B cell (primary cell): ENCODE measurements at places on chromosomes 1 and 21.

GRCh38 chr1:9183898-9184297 lies 50.7 kb upstream of the H6PD start:
- H3K27ac ChIP-seq, result no peak overlapping the region
- H3K4me1 ChIP-seq, result peaks cover 24% of the 10 kb centered on the region
- H3K27me3 ChIP-seq, result peaks cover 39% of the 10 kb centered on the region
- no peaks in the 10 kb centered on the region for H3K36me3 ChIP-seq

DNA sequence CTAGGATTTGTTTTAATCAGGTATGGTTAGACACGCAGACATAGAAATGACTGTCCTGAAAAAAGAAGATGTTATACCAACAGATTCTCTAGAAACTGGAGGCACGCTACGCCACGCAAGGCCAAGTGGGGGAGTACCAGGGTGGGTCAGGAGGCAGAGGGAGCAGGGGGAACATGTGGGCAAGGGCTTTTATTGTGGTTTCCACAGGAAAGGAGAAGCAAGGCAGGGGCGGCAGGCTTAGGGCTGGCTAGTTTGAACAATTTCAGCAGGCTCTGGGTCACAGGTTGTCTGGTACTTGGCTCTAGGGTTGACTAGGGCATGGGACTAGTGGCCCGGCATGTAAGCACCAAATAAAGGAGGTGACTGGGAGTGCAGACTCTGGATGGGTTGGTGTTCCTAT lies 7.2 kb downstream of the MTARC2 start:
- peaks cover 2% of the 10 kb centered on the region for H3K4me1 ChIP-seq
- no peak overlapping the region for H3K4me3 ChIP-seq
- H3K36me3 ChIP-seq, result no peaks in the 10 kb centered on the region
- DNase-seq, result no peak
- H3K27ac ChIP-seq, result no peak overlapping the region

GRCh38 chr1:41378999-41379737 lies 17.9 kb downstream of the FOXO6 start:
- peaks cover 29% of the 10 kb centered on the region for H3K27me3 ChIP-seq
- H3K4me3 ChIP-seq, result no peak overlapping the region
- H3K27ac ChIP-seq, result no peak overlapping the region
- H3K4me1 ChIP-seq, result peaks cover 26% of the 10 kb centered on the region

GRCh38 chr1:32246888-32247273 lies at the start of gene FAM167B:
Gene FAM167B (plus strand): TSS chr1:32247222. CDS start chr1:32247422, 200 bp downstream.
- DNase-seq, result no peak
- H3K27me3 ChIP-seq, result no peaks in the 10 kb centered on the region
- H3K4me3 ChIP-seq, result peak within 1 kb of the TSS; percentile 56
- H3K27ac ChIP-seq, result peak within 1 kb of the TSS; percentile 94

- H3K4me3 ChIP-seq, result no peak overlapping the region
- no peak for DNase-seq
- no peak overlapping the region for H3K27ac ChIP-seq
Observed at GRCh38 chr21:45262616-45263015, 25.1 kb downstream of the POFUT2 start.

GRCh38 chr21:46413365-46413696 lies 45.4 kb upstream of the DIP2A start:
- H3K4me1 ChIP-seq, result no peaks in the 10 kb centered on the region
- no peaks in the 10 kb centered on the region for H3K27me3 ChIP-seq
- H3K27ac ChIP-seq, result no peak overlapping the region
- no peak overlapping the region for H3K4me3 ChIP-seq
- peaks cover 25% of the 10 kb centered on the region for H3K36me3 ChIP-seq
- no peak for DNase-seq

GRCh38 chr1:14334336-14335176 lies 263.9 kb upstream of the KAZN start:
- no peak for DNase-seq
- no peaks in the 10 kb centered on the region for H3K27me3 ChIP-seq
- no peaks in the 10 kb centered on the region for H3K36me3 ChIP-seq

GRCh38 chr1:70907563-70908310 lies 139.9 kb downstream of the PTGER3 start:
- no peak for DNase-seq
- no peaks in the 10 kb centered on the region for H3K36me3 ChIP-seq
- H3K4me1 ChIP-seq, result no peaks in the 10 kb centered on the region

DNA sequence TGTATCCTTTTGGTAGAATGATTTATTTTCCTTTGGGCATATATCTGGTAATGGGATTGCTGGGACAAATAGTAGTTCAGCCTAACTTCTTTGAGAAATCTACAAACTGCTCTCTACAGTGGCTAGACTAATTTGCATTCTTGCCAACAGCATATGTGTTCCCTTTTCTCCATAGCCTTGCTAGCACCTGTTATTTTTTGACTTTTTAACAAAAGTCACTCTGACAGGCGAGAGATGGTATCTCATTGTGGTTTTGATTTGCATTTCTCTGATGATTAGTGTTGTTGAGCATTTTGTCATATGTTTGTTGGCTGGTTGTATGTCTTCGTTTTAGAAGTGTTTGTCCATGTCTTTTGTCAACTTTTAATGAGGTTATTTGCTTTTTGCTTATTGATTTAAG lies 99.8 kb downstream of the UCK2 start:
- DNase-seq, result no peak
- H3K4me3 ChIP-seq, result no peak overlapping the region
- no peaks in the 10 kb centered on the region for H3K36me3 ChIP-seq
- no peaks in the 10 kb centered on the region for H3K4me1 ChIP-seq

GRCh38 chr1:118101999-118102398 lies 83.0 kb downstream of the SPAG17 start:
- no peaks in the 10 kb centered on the region for H3K36me3 ChIP-seq
- H3K27ac ChIP-seq, result no peak overlapping the region
- no peak overlapping the region for H3K4me3 ChIP-seq
- no peaks in the 10 kb centered on the region for H3K27me3 ChIP-seq
- H3K4me1 ChIP-seq, result no peaks in the 10 kb centered on the region

DNA sequence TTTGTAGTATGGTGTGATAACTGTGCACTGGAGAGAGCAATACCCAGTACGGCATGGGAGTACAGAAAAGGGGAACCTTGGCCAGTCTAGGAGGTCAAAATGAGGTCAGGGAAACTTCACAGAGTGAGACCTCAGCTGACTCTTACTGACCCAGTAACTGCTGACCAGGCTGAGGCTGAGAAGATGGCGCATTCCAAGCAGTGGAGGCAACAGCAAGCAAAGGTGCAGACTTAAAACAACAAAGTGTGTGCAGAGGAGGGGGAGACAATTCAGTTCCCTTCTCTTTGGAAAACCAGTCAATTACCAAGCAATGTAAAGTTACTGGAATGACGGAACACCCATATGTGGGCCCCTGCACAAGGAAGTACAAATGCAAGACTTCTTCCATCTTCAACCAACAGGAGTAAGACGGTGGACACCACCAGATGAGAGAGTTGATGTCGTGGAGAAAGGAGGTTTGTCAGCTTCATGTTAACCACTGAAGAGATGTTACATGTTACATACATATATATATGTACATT lies 54.6 kb upstream of the PRDX6 start:
- H3K4me3 ChIP-seq, result no peak overlapping the region
- no peak for DNase-seq
- no peaks in the 10 kb centered on the region for H3K27me3 ChIP-seq
- no peak overlapping the region for H3K27ac ChIP-seq
- H3K36me3 ChIP-seq, result no peaks in the 10 kb centered on the region

DNA sequence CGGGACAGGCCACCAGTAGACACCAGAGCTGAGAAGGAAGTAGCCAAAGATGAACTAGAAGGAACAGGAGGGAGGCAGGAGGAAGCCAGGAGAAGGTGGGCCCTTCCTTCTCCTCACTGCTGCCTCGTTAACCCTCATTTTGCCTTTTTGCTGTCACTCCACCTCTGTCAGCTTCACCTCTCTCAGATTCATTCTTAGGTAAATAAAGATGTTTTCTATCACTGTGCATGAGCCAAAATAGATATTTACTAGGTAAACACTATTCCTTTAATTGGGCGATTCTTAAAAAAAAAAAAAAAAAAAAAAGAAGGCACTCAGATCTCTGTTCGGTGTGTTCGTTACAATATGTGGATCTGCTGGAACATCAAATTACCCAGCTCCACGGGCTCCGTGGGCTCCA lies 112.3 kb downstream of the GLUL start:
- H3K27ac ChIP-seq, result no peak overlapping the region
- H3K36me3 ChIP-seq, result no peaks in the 10 kb centered on the region
- no peaks in the 10 kb centered on the region for H3K4me1 ChIP-seq
- H3K27me3 ChIP-seq, result no peaks in the 10 kb centered on the region

DNA sequence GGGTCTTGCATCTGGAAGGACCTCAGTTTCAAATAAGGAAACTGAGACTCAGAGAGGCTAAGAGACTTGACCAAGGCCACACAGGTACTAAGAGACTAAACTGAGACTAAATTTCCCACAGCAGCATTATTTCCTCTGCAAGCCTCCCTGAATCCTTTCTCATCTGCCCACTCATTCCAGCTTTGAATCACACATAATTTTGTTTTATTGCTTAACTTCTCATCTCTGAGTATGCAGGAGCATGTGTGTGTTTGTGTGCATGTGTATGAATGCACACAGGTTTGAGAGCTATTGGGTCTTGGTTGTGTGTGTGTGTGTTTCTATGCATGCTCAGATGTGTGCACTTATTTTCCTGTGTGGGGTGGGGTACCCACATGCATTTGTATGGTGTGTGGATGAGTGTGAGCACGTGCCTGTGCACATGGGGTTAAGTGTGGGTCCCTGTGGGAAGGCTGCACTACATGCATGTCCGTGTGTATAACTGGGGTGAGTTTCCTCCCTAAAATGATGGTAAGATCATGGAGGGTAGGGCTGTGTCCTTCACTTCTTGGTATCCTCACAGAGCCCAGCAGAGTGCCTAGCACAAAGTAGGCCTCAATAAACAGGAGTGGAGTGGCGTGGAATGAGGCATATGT lies 74.4 kb upstream of the ZC3H12A start:
- no peak overlapping the region for H3K27ac ChIP-seq
- H3K36me3 ChIP-seq, result no peaks in the 10 kb centered on the region
- no peaks in the 10 kb centered on the region for H3K4me1 ChIP-seq
- H3K27me3 ChIP-seq, result peaks cover 12% of the 10 kb centered on the region

DNA sequence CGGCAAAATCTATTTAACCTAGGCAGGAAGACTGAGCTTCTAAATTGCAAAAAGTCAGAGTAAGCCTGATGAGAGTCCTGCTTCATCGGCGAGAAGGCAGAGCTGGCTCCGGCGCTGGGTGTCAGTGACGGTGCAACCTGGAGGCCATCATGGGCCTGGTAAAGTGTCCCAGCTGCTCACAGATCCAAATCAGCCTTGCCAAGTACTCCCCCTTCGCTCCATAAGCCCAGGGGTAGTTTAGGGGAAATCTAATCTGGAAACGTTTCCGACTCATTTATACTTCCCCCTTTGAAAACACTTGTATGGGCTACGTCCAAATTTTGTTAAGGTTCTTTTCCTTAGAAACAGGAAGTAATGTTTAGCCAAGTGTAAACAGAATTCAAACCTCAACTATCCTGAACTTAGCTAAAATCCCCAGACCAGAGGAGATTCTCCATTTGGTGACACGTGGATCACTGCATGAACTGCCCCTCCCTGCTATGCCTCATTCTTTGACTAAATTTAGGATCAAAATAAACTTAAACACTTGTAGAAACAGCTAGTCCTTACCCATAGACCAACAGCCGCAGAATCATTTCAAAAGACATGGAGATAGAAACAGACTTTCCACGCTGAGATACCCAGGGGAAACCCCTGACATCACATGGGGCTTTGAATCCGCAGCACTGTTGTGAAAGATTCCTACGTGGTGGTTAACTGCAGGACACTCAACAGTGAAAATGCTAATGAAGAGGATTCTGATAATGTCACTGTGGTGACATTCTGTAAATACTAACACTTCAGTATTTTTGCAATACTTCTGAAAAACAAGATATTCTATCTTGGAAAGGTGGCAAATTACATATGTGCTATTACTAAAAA lies 172.7 kb downstream of the TGFBR3 start:
- H3K27me3 ChIP-seq, result no peaks in the 10 kb centered on the region
- DNase-seq, result no peak
- H3K4me3 ChIP-seq, result no peak overlapping the region
- no peaks in the 10 kb centered on the region for H3K4me1 ChIP-seq

DNA sequence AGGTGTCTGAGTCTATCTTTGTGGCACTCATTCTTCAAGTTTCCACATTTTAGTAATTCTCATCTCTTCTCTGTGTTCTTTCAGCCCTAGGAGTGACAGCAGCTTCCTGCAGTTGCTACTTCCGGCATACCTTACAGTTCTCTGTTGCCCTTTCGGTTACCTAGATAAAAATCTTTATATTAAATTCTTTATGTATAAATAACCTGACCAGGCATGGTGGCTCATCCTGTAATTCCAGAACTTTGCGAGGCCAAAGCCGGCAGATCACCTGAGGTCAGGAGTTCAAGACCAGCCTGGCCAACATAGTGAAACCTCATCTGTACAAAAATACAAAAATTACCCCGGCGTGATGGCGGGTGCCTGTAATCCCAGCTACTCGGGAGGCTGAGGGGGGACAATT lies 62.9 kb downstream of the CDKN2C start:
- H3K4me1 ChIP-seq, result no peaks in the 10 kb centered on the region
- no peaks in the 10 kb centered on the region for H3K36me3 ChIP-seq
- H3K27ac ChIP-seq, result no peak overlapping the region
- H3K27me3 ChIP-seq, result peaks cover 4% of the 10 kb centered on the region
- DNase-seq, result no peak

- H3K36me3 ChIP-seq, result no peaks in the 10 kb centered on the region
- H3K4me1 ChIP-seq, result no peaks in the 10 kb centered on the region
- no peak overlapping the region for H3K4me3 ChIP-seq
- no peak overlapping the region for H3K27ac ChIP-seq
- no peaks in the 10 kb centered on the region for H3K27me3 ChIP-seq
Observed at GRCh38 chr1:169163059-169163458, 56.6 kb downstream of the ATP1B1 start.

GRCh38 chr1:153790966-153791647 lies 15.9 kb downstream of the SLC27A3 start:
- peak overlapping the region; percentile 48 for H3K4me3 ChIP-seq
- peak; percentile 86 for DNase-seq
- peak overlapping the region; percentile 92 for H3K27ac ChIP-seq
- H3K36me3 ChIP-seq, result no peaks in the 10 kb centered on the region

GRCh38 chr1:186456729-186457255 lies 4.1 kb downstream of the PDC start:
- no peaks in the 10 kb centered on the region for H3K4me1 ChIP-seq
- H3K4me3 ChIP-seq, result no peak overlapping the region
- no peaks in the 10 kb centered on the region for H3K27me3 ChIP-seq
- no peaks in the 10 kb centered on the region for H3K36me3 ChIP-seq

- no peaks in the 10 kb centered on the region for H3K27me3 ChIP-seq
- DNase-seq, result no peak
- peaks cover 8% of the 10 kb centered on the region for H3K4me1 ChIP-seq
- no peaks in the 10 kb centered on the region for H3K36me3 ChIP-seq
Observed at GRCh38 chr1:231702804-231703203, 76.2 kb downstream of the DISC1 start.
